ENCODE measurements at places on chromosomes 12 and 14. TPM values are rescaled to one million over a fixed set of nuclear protein-coding genes. Genes with fewer than 3 reads are reported as not detected.

Gene TMEM106C
- total RNA-seq: 133 TPM

Gene AHSA1
- 109 TPM for total RNA-seq

Gene LRP1-AS
- total RNA-seq: not detected

Gene EIF2S3B
- 1.3 TPM for total RNA-seq

Gene KRT71
- not detected for total RNA-seq

Gene CD27
- total RNA-seq: not detected

Gene CNTN1
- 0.27 TPM for total RNA-seq

Gene ACOT6
- total RNA-seq: not detected

Gene FKBP4
- total RNA-seq: 46.6 TPM

Gene CEP170B
- 51.9 TPM for total RNA-seq

Gene CLEC4E
- 40.4 TPM for total RNA-seq

Gene MGAT2
- 38.5 TPM for total RNA-seq

Gene LHX5
- 0.50 TPM for total RNA-seq

Gene PTPRO
- 3.7 TPM for total RNA-seq

Gene CLEC12A
- total RNA-seq: not detected

Gene SMIM41
- not detected for total RNA-seq

Gene HCAR3
- total RNA-seq: not detected

Gene DICER1
- total RNA-seq: 43.6 TPM

Gene C2CD5
- 15.1 TPM for total RNA-seq

Gene CMA1
- not detected for total RNA-seq

Gene INHBC
- not detected for total RNA-seq

Gene CLEC14A
- 0.58 TPM for total RNA-seq

Gene MYRFL
- total RNA-seq: 0.13 TPM

Gene SLC6A15
- total RNA-seq: 14.9 TPM

Gene WNT5B
- 28.5 TPM for total RNA-seq

Gene DAO
- total RNA-seq: not detected

Gene CEBPE
- total RNA-seq: not detected

Gene CLEC2B
- total RNA-seq: not detected

Gene KIF26A
- total RNA-seq: 0.48 TPM

Gene C1R
- 7.5 TPM for total RNA-seq

Gene CLEC1A
- not detected for total RNA-seq

Gene AMN
- 1.2 TPM for total RNA-seq

Gene RND1
- total RNA-seq: 9.9 TPM

Gene PLEKHD1
- total RNA-seq: 0.41 TPM

Gene AGAP2
- total RNA-seq: under 0.01 TPM
